Activated naive CD4-positive, alpha-beta T cell (primary cell): ENCODE measurements at places on chromosomes 7 and 10.

DNA sequence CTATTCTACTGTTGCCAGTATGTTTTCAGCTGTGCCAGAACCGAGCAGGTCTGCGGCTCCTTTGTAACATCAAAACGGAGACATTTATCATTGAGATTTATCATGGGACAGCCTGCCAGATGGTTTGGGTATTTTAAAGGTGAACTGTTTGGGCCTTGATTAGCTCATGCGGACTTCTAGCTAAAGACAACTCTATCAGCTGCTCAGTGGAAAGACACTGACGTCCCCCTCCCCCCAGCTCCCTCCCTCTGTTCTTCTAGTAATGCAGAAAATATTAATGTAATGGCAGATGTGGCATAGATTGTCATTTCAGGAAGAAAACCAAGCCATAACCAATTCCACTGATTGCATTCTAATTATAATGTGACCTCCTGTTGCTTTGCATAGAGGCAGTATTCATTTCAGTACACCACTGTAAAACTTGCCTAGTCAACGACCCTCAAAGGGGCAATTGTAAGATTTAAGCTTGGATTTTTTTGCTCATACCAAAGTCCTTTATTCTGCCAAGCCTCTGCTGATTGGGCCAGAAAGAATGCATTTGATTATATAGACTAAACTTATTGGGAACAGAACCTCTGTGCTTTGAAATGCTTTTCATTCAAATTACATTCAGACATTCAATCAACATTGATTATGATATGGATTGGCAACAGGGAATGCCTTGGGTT is 966.8 kb downstream of the LRMDA start:
- no peak for DNase-seq

- no peak for DNase-seq
Measured at GRCh38 chr10:92530421-92530820, 43.5 kb downstream of the IDE start.

DNA sequence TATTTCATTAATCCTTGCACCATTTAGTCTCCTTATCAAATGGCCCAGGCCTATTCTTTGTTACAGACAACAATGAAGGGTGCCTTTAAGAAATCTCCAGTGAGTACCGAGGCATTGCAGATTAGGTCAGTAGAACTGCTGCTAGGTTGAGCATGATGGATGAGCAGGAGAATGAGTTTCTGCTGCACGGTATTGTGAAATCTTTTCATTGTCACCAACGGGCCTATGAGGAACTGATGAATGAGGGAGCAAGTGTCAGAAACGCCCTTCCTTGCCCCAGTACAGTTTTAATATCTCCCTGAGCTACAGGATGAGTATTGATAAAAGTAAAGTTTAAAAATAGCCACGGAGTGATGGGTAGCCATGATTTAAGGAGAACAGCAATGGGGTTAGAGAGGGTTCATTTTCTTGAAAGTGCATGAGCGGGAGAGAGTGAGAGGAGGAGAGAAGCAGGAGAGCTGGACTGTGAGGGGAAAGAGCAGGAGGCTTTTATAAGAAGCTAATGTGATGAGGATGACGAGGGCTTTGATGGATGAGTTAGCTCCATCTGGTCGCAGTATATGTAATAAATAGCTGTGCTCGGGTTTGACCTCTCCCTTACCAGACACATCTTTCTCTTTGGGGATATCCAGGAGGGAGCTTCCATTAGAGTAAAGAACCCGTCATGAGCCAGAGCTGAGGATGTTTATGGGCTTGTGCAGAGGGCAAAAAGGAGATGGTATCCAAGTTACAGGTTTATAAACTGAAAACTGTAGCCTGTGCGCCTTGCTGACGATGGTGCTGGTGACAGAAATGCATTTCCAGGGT is 526.1 kb downstream of the LRMDA start:
- DNase-seq = no peak

- no peak for DNase-seq
Measured at GRCh38 chr7:116293139-116293538, 82.8 kb downstream of the TES start.

- no peak for DNase-seq
Measured at GRCh38 chr7:132422502-132423111, 153.7 kb downstream of the PLXNA4 start.

DNA sequence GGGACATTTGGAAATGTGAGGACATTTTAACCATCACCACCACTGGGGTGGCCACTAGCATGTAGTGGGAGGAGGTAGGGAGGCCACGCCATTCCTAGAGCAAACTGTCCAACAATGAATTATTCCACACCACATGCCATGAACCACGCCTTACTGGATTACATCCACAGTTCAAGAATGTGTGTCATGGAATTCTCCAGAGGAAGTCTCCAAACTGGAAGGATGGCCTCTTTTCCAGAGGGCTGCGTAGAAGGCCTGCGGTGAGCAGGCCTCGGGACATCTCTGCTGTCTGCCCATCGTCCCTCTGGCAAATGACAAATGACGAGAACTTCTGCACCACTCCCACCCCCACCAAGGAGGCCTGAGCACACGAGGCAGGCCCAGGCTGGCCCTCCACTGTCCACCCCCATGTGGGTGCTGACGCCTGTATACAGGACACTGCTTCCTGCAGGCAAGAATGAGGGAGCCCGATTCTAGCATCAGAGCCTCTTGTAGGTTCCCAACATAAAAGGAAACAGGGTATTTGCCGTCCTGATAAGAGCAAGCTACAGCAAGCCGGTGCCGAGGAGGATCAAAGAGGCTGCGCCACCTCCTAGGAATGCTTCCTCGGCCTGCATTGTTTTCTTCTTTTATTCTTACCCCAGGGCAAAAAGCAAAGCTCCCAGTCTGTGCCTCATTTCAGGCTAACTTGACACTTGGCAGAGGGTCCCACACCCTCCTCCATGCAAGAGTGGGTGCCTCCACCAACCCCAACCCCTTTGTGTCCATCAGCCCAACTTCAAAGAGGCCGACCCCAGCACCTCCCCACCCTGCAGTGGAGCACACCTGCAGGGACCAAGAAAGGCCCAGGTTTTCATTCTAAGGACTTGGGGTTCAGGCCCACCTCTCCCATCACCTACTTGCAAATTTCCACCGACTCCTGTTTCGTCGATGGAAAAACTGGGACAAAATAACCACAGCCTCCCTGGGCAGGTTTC is 23.9 kb downstream of the TNS3 start:
- DNase-seq = no peak

GRCh38 chr7:95517870-95518269 is 32.1 kb downstream of the ASB4 start:
- no peak for DNase-seq

GRCh38 chr10:48237259-48238250 is 36.9 kb downstream of the FRMPD2 start:
- DNase-seq = no peak

GRCh38 chr10:110286841-110287240 is 17.9 kb downstream of the SMNDC1 start:
- no peak for DNase-seq

- DNase-seq = no peak
Measured at GRCh38 chr7:17274551-17275245, 23.8 kb upstream of the AHR start.
